ENCODE measurements at places on chromosomes 1 and 21.

- DNase-seq = no peak
Observed at GRCh38 chr1:186904361-186904760, 75.6 kb downstream of the PLA2G4A start.

- DNase-seq = no peak
Observed at GRCh38 chr1:156553860-156554485, 18.4 kb downstream of the IQGAP3 start.

DNA sequence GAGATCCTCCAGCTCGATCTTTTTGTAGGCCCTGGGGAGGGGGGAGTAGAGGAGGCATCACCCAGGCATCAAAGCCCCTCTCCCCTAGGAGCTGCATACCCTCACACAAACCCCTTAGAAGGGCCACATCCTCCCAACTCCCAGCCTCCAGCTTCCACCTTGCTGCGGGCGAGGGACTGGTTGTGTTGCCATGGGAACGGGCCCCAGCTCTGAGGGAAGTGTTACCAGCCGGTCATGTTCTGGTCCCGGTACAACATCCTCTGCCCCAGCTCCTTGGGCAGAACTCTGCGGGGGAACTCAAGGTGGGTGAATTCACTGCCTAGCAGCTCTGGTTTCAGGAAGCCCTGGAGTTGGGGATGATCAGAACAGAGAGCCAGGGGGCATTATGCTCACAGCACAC lies 4.1 kb downstream of the PPM1J start:
- DNase-seq = no peak

DNA sequence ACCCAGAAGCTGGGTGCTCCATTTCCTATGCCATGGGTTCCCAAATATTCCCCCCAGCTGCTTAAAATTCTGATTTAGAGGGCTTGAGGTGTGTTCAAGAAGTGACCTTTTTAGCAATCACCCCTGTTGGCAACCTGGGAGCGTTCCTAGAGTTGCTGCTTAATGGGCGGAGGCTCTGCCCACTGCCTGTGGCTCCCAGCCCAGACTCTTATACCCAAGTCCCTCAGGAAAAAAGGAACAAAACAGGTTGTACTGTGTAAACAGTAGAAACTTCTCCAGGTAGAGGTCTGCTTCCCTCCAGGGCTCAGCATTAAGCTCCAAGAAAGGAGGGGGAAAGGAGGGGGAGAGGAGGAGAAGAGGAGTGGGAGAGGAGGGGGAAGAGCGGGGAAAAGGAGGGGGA lies 14.6 kb upstream of the TENT5C start:
- no peak for DNase-seq

- DNase-seq = no peak
Observed at GRCh38 chr1:65505547-65506300, 85.3 kb downstream of the LEPR start.

Measured in ascending aorta (tissue), 2 donors.